Stimulated activated CD4-positive, alpha-beta T cell treated with anti-CD3 and anti-CD28 coated beads, Interleukin-4, amount 100 ng/mL, for 48 hours (primary cell): ENCODE measurements at places on chromosomes 4 and X.

GRCh38 chr4:87868522-87868921, 35.8 kb downstream of the MEPE start:
- DNase-seq, result no peak

- DNase-seq, result no peak
These were observed 54.6 kb downstream of the RELL1 start for GRCh38 chr4:37631551-37631950.

DNA sequence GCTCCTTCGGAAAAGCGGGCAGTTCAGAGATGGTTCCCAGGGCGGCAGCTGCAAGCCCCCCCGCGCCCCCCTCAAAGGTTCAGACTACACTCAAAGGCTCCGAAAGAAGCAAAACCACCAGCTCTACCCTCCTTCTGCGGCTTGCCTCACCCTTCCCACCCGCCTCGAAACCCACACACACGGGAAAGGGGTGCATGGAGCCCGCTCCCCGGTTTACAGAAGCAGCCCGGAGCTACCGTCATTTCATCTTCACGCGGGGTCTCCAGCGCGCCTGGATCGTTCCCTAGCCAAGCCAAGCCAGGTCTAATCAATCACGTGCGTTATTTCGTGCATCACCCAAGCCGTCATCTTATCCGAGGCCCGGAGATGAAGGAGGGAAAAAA, 1.2 kb downstream of the NLGN4X start:
- no peak for DNase-seq

- DNase-seq, result no peak
These were observed 2.3 kb upstream of the KDM5C start for GRCh38 chrX:53227224-53227765.

- no peak for DNase-seq
These were observed 428.9 kb upstream of the GNPDA2 start for GRCh38 chr4:45155081-45155777.

DNA sequence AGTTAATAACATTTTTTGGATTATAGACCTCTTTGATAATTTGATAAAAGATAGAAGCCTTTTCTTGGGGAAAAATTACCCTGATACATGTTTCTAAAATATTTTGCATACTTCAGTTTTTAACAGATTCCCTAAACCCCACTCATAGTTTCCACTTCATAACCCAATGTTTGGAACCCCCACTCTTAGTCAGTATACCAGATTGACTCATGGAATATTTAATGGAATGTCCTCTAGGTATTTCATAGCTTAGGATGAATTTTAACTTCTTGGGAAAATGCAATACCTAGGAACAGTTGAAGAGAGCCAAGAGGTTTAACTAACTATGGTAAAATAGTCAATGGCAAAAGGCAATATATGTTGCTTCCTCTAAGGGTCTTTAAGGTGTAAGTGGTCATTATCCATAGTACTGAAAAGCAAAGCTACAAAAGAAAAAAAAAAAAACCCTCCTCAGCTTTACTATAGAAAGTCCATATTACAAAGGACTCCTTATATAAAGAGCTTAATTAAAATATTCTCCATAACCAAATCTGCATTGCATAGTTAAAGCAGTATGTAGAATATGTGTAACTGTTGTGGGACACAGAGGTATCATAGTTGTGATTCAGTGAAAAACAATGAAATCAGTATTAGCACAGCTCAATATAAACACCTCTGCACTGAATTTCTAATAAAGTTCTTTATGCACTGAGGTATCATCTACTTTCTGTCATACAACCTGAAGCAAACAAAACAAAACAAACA, 159.9 kb downstream of the PCDH7 start:
- no peak for DNase-seq

DNA sequence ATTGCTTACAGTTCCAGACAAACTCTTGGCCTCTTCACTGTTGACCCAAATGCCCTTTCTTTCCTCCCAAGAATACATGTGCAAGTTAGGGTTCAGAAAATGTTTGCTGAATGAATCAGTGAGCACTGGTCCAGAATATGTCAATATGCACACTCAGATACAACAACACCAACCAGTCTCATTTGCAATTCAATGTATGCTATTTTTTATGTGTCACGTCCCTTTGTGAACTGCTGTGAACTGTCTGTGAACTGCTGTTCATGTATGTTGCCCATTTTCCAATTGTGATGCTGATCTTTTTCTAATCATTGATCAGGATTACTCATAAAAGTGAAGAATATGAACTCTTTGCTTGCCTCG, 17.8 kb downstream of the GAB3 start:
- DNase-seq, result no peak
